Hematopoietic multipotent progenitor cell treated with erythropoietin and hydrocortisone succinate and interleukin-3 and kit ligand, for 8 days (in vitro differentiated cells): ENCODE measurements at places on chromosomes 2 and 18.

DNA sequence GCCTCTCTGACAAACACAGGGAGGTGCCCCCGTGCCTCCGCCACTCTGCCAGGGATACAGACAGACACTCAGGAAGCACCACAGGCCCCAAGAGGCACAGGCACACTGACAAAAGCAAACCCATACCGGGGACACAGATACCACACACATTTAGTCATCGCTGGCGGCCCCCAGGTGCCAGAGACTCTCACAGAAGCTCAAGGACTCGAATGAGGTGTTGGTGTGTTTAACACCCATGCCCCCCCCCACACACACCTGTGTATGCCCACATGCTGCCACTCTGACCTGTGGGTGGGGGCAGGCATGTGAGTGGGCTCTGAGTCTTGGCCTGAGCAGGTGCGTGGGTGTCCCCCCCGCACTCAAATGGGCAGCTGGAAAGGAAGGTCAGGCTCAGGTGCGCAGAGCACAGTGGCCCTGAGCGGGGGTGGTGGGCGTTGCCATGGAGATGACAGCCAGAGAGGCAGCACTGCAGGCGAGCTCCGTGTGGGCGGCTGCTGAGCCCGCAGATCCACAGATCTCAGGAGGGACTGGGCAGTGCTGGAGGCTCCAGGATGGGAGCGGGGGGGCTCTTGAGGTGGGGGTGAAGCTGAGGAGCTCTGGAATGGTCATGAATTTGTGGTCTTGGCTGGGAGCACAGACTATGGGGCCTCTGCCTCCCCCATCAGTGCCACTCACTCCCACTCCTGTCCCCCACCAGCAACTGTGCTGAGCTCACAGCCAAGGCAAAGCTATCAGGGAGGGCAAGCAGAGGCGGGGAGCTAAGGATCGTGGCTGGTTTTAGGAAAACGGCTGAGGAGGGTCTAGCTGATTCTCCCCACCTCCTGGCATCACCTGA is 73.9 kb upstream of the TAF1B start:
- no peak for DNase-seq

- no peak for DNase-seq
These were observed 115.6 kb upstream of the RMDN2 start for GRCh38 chr2:37809525-37809924.

GRCh38 chr18:292271-292670 is 24.4 kb upstream of the THOC1 start:
- DNase-seq, result no peak

- no peak for DNase-seq
These were observed 141.3 kb downstream of the ASB1 start for GRCh38 chr2:238567996-238568395.

- DNase-seq, result peak; percentile 72
These were observed 32.8 kb downstream of the FAM124B start for GRCh38 chr2:224369028-224369632.

GRCh38 chr18:49300538-49300937 is 159.9 kb downstream of the DYM start:
- no peak for DNase-seq

GRCh38 chr2:190970160-190970559 is 43.8 kb downstream of the STAT1 start:
- no peak for DNase-seq

GRCh38 chr2:207165121-207166038 is at the start of gene KLF7:
TSS of gene KLF7 (minus strand) at chr2:207165948. CDS start at chr2:207165568, 380 bp downstream.
- DNase-seq, result no peak

DNA sequence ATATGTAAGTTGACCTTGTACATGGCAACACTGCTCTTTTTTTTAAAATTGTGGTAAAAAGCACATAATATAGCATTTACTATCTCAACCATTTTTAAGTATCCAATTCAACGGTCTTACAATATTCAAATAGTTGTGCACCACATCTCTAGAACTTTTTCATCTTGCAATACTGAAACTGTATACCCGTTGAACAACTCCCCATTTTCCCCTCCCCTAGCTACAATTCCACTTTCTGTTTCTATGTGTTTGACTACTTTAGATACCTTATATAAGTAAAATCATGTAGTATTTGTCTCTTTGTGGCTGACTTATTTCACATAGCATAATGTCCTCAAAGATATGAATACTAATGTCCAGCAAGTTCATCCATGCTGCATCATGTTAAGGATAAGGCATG is 452.1 kb downstream of the TXNL1 start:
- DNase-seq, result no peak

GRCh38 chr2:182732736-182733135 is 16.7 kb downstream of the DNAJC10 start:
- DNase-seq, result no peak

- no peak for DNase-seq
These were observed 527.6 kb downstream of the SATB2 start for GRCh38 chr2:198930170-198930569.

DNA sequence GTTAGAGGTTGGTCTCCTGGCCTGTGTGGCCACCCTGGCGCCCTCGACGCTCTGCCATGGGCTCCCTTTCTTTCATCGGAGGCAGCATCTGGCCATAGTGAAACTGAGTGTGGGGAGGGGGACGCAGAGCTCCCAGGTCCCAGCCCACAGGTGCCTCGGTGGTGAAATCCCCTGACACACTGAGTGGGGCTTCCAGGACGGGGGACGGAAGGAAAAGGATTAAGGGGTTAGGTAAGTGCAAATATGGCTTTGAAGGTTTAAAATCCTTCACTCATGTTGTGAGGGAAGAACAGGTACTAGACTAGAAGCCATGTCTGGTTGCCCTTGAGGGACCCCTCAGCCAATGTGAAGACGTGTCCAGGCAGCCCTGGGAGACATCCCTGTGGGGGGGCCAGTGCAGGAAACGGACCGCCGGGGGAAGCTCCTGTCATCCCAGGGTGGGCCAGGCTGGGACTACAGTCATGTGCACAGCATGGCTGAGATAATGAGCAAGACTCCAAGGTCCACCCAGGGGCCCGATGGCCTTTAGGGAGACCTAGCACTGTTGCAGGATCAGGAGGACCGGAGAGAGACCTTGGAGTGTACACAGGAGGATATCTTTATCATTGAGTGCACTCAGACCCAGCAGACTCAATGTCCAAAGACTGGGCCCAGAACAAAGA is 36.3 kb downstream of the RTP5 start:
- DNase-seq, result no peak

GRCh38 chr2:53429901-53430300 is 337.7 kb upstream of the CHAC2 start:
- no peak for DNase-seq

- no peak for DNase-seq
These were observed 38.9 kb upstream of the GMCL1 start for GRCh38 chr2:69790601-69790959.

- no peak for DNase-seq
These were observed 6.8 kb upstream of the SLC1A4 start for GRCh38 chr2:64982311-64982857.

DNA sequence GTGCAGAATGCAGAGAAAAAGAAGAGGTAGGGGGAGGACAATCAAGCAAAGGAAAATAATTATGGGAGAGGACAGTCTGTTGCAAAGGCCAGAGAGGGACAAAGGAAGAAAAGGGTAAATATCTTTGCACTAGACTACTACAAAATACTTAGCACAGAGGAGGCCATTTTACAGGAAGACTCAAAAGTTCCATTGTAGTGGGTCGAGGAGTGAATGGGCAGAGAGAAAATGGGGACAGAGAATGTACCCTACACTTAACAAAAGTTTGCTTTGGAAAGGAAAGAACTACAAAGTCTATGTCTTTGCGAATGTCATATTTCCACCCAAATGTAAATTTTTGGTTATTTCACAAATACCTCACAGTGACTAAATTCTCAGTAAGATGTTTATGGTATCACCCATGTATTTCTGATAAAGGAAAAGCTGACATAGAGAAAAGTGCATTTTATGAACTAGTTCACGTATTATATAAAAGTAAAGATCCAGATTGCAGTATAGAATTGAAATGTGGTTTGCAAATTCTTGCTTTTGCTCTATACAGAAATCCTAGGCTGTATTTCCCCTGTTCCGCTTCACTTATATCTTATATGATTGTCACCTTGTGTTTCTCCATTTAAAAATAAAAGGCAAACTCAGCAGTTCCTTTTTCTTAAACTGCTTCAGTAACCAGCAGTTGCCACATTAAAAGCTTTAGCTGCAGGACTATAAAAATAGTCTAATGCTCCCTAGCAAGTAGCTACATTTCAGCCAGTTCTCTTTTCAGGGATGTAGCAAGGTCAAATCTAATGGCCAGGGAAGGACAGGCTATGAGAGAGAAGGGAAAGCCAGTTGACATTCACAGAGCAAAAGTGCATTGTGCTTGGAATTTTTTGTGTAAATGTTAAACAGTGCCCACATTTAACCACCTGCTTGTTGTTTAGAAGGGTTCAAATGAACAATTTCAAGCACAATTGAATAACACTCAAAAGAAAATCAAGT is 79.7 kb upstream of the CYTIP start:
- DNase-seq, result no peak

GRCh38 chr18:11672198-11672597 is 16.9 kb upstream of the GNAL start:
- DNase-seq, result no peak

DNA sequence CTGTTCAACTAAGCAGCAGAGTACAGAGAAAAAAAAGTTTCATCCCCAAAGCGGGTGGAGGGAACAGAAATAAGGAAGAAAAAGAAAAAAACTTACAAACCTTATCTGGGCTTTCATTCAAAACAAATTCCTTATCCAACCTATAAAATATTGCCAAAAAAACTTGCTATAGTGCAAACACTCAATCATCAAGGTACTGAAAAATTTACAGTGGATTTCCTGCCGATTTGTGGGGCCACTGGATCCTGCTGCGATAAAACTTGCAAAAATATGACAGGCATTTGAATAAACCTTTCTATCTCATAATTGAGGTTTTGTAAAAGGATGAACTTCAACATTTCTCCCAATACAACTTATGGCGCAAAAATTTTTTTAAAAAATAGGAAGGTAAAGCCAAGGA is 77.0 kb downstream of the ZNF521 start:
- no peak for DNase-seq

- peak; percentile 66 for DNase-seq
These were observed 17.2 kb downstream of the SH3YL1 start for GRCh38 chr2:246489-247144.

- peak; percentile 25 for DNase-seq
These were observed 491.2 kb downstream of the SUCLG1 start for GRCh38 chr2:83967854-83968253.

- no peak for DNase-seq
These were observed 12.9 kb upstream of the MC5R start for GRCh38 chr18:13810950-13811485.

GRCh38 chr2:141522702-141523101 is 608.1 kb downstream of the LRP1B start:
- DNase-seq, result no peak

DNA sequence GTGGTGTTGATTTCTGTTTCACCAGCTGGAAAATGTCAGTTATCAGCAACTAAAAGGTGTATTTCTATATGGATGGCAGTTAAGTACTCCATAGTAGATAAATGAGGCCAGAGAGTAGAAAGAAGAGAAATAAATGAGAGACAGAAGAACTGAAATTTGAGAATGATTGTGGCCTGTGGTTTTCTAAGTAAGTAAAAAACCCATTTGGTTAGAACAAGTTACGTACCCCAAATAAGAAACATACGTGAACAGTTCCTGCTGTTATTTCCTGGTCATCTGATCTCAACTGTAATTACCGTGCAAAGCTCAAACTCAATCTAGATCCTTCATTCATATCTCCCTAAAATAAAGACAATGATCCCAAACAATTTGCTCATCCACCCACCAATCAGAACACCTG is 181.3 kb downstream of the PID1 start:
- DNase-seq, result no peak

DNA sequence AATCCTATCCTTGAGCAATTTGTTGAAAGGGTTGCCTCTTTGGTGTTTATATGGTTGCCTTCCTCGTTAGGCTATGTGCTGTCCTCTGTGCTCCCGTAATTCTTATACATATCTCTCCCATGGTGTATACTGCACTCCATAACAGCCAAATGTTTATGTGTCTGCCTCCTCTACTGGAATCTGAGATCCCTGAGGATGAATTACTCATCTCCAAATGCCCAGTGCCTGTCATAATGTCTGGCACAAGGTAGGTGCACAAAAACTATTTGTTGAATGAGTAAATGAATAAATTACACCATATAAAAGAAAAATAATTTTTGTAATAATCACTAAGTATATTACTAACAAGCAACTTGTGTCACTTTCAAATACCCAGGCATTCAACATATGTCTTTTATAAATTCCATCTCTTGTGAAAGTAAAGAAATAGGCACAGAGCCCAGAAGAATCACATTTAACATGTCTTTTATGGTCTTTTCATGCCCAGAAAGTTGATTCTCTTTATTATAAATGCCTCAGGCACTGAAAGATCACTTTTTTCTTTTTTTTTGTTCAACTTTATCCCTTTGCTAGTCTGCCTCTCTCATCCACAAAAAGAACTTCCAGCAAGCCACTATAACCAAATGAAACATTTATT is 164.9 kb downstream of the CCDC148 start:
- no peak for DNase-seq

- peak; percentile 22 for DNase-seq
These were observed 192.3 kb downstream of the UBE2E3 start for GRCh38 chr2:181172676-181173075.

- no peak for DNase-seq
These were observed 185.3 kb upstream of the POU3F3 start for GRCh38 chr2:104668631-104669030.

DNA sequence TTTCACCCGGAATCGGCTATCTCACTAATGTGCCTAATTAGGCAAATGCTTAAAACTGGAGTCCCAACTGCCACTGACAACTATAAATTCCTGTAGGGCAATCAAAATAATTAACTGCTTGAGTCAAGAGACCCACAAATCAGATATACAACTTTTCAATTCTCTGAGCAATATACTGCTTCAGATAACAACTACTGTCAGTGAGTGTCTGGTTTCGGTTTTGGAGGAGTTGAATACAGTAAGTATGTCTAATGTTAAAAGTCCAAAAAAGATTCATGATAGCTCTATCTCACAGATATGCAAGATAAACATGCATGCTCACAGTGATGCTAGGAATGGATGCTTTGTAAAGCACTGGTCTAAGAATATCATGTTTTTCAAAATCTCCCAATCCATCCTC is 283.3 kb downstream of the NRXN1 start:
- DNase-seq, result no peak

DNA sequence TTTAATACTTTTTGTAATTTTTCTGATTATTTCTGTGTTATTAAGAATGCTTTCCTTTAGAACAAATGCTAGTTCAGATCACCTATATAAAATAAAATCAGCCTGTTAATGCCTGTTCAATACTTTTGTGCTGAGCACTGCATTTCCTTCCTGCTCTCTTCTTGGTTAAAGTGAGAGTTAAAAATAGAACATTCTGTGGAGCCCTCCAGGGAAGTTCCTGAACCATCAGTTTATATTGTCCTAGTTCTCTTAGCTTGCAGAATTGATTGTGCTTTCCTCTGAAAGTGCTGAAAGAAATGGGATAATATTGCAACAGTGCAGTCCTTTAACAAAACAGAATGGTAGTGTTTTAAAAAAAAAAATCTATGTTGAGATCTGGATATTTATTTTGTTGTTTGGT is 74.6 kb upstream of the UBXN4 start:
- DNase-seq, result no peak
